ENCODE measurements at places on chromosomes 3 and 15.

GRCh38 chr3:197376735-197377555 lies 78.5 kb upstream of the DLG1 start:
- no peak for DNase-seq

DNA sequence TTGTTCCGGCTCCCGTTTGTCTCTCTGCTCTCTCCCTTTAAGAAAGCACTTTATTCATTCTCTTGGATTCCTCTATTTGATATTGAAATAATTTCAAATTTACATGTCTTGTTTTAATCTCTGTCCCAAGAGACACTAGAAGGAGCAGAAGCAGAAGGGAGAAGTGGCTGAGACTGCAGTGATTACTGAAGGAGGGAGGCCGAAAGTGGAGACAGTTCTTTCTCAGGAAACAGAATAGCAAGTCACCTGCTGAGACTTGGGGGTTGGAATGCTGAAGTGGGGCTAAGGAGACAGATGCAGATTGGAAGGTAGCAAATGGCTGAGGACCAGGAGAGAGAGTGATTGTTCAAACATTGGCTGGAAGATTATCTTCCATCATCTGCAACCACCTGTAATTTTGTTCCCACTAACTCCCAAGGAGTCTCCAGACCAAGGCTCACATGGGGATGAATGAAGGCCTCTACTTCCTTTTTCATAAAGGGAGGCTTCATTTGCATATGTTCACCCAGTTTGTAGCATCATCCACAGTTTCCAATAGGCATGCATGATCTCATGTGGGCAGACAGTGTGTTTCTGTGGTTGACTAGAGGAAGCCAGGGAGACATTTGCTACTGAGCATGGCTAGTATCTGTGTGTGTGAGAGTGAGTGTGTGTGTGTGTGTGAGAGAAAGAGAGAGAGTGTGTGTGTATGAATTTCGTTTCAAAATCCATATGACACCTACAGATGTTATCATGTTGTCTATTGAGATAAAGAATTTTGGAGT lies 24.0 kb downstream of the LTF start:
- no peak for DNase-seq

- no peak for DNase-seq
Measured at GRCh38 chr15:47711655-47712054, 5.7 kb upstream of the SEMA6D start.

DNA sequence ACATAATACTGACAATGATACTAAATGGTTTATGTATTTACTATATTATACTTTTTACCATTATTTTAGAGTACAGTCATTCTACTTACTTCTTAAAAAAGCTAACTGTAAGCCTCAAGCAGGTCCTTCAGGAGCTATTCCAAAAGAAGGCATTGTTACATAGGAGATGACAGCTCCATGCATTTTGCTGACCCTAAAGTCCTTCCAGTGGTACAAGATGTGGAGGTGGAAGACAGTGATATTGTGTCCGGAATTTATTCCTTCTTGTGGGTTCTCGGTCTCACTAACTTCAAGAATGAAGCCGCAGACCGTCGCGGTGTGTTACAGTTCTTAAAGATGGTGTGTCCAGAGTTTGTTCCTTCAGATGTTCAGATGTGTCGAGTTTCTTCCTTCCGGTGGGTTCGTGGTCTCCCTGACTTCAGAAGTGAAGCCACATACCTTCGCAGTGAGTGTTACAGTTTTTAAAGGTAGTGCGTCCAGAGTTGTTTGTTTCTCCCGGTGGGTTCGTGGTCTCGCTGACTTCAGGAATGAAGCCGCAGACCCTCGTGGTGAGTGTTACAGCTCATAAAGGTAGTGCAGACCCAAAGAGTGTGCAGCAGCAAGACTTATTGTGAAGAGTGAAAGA lies 20.9 kb downstream of the AVEN start:
- DNase-seq = peak; percentile 60

DNA sequence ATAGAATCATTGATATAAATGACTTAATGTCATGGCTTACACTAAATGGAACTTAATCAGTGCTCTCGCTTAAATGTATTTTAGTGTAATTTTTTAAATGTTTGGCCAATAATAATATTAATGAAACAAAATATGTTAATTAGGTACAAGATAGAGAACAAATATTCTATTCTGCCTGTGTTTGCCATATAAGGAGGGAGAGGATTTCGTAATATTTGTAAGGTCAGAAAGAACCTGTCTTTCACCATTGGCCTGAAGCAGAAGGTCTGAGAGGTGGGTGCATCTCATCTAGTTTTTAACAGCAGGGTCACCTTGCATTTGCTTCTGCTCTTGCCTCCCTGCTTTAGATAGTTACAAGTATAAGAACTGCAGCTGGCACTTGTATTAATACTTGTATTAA lies 2.5 kb downstream of the GPR87 start:
- no peak for DNase-seq

GRCh38 chr3:39641274-39641673 lies 168.1 kb upstream of the MYRIP start:
- DNase-seq = no peak

DNA sequence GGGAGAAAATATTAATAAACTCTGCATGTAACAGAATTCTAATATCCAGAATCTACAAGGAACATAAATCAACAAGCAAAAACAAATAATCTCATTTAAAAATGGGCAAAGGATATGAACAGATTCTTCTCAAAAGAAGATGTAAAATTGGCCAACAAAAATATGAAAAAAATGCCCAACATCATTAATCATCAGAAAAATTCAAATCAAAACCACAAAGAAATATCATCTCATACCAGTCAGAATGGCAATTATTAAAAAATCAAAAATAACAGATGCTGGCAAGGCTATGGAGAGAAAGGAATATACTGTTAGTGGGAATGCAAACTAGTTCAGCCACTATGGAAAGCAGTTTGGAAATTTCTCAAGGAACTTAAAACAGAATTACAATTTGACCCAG lies 150.7 kb upstream of the TRIM42 start:
- no peak for DNase-seq

DNA sequence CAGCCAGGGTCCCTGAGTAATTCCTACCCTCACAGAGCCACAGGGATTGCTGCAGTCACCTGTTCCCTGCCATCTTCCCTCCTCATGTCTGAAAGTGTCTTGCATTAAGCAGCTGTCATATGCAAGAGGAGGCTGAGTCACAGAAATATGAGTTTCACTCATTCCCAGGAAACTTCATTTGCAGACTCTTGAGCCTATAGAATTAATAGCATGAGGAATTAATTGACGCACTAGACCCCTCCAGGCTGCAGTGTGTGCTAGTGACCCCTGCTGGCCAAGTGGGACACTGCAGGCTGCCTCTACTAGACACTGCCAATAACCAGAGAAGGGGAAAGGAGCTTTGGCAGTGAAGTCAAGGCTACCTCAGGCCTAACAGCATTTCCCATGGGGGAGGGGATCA lies 50.6 kb upstream of the SLC6A1 start:
- no peak for DNase-seq

DNA sequence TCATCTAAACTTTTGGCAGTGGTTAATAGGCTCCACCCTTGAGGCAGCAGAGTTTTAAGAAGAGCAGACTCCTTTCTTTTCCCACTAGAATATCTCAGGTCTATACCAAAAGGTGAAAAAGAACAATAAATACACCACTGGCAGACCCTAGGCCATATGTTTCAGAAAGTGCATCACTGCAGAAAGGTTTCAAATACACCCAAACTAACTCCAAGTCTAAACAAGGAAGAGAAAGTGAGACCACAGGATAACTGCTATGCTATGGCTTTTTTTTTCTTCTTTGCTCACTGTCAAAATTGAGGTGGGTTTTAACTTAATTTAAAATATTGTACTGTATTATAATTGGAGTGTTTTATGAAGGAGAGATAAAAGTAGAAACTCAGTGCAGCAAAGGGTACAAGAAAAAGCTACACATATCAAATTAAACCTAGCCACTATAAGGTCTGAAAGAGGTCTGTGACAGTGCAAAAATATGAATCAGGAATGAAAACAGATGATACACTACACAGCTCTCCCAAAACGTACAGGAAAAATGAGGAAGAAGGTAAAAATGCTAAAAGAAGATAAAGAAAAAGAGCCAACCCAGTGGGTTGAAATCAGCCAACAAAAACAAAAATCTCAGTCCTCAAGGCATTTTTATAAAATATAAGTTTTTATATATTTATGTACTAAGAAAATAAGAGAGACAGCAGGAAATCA lies 8.4 kb downstream of the SNX4 start:
- DNase-seq = no peak

DNA sequence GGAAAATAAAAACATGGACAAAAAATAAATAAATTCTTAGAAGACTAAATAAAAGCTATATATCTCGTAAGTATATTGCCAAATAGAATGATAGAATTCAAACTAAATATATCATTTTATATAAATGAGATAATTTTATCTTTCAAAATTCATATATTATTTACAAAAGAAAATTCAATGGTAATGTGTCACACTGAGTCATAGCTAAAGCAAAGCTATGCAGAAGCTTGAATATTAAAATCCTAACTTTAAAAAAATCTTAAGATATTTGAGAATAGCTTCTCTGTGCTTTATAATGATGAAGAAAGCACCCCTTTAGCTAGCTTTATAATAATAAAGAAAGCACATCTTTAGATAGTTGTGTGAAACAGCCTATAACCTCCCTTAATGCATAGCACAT lies 1010.8 kb downstream of the OTOL1 start:
- no peak for DNase-seq

- no peak for DNase-seq
Measured at GRCh38 chr3:107641572-107642307, 119.0 kb downstream of the BBX start.

- no peak for DNase-seq
Measured at GRCh38 chr3:32954506-32954905, 3.1 kb downstream of the CCR4 start.

- no peak for DNase-seq
Measured at GRCh38 chr15:43544266-43544665, 26.9 kb downstream of the MAP1A start.

DNA sequence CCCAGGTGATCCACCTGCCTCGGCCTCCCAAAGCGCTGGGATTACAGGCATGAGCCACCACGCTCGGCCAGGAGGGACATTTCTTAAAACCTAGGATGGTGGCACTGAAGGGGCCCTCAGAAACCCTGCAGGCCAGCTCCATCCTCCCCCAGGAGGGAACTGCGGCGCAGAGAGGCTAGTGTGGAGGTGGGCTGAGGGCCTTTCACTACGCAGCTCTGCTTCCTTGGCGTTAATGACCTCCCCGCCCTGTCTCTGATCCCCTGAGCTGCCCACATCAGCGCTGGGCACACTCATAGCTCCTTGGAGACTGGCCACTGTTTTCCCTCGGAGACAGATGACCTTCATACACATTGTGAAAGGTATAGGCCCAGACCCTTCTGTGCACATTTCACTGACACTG lies 46.2 kb upstream of the MAGEF1 start:
- peak; percentile 8 for DNase-seq

- DNase-seq = no peak
Measured at GRCh38 chr3:39453134-39453533, 14.3 kb upstream of the MOBP start.

All from CD8-positive, alpha-beta memory T cell (primary cell).